AG04450 (cell line): ENCODE measurements at places on chromosomes 13 and 19.

GRCh38 chr13:78686461-78686860 is 27.5 kb upstream of the OBI1 start:
- DNase-seq, result no peak

DNA sequence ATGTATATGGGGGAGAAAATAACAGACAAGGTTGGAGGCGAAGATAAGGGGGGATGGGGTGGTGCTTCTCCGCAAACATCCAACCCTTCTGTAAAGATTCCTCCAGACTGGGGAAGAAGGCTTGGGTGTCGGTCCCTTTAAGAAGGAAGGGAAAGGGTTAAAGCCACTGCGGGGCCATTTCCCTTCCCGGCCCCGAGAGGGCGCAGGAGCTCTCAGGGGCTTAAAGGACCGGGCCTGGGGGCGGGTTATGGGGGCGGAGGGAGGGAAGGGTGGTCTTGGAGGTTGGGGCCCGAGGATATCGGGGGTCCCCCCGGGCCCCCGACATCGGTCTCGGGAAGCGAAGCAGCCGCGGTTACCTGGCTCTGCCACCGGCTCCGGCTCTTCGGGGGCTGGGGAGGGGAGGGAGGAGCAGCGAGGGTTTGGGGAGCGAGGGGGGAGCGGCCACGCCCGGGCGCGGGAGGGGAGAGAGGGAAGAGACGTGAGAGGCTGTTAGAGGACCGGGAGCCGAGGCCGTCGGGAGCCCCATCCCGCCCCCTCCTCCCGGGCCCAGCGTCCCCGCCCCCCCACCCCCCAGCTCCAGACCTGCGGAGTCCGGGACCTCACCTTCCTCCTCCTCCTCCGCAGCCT is 2.8 kb downstream of the TNNT1 start:
- DNase-seq, result no peak

DNA sequence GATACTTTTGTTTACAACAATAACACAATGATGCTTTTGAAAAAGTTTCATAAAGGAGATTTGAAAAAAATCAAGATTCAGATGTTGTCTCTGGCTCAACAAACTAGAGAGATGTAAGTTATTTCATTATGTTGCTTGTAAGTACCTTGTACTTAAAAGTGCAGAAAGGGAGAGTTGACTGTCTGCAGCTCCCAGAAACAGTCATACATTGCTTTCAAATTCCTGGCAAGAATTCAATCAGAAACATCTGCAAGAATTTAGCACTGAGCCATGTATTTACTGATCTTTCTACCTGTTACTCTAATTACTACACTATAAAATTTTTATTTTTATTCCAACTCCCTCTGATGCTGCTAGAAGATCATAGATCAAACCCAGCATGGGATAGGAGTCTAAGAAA is 1261.3 kb upstream of the SPRY2 start:
- DNase-seq, result no peak

DNA sequence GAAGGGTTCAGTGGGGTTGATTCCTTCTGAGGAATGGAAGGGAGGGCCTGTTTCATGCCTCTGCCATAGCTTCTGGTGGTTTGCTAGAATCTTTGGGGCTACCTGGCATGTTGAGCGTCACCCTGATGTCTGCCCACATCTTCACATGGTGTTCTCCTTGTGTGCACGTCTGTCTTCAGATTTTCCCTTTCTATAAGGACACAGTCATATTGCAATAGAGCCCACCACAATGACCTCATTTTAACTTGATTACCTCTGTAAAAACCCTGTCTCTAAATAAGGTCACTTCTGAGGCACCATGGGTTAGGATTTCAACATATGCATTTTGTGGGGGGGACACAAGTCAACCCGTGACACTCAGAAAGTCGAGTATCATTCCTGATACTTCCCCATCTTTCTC is 257.9 kb downstream of the COG6 start:
- DNase-seq, result no peak

GRCh38 chr13:89486065-89486464 is 1814.9 kb downstream of the SLITRK5 start:
- DNase-seq, result no peak

DNA sequence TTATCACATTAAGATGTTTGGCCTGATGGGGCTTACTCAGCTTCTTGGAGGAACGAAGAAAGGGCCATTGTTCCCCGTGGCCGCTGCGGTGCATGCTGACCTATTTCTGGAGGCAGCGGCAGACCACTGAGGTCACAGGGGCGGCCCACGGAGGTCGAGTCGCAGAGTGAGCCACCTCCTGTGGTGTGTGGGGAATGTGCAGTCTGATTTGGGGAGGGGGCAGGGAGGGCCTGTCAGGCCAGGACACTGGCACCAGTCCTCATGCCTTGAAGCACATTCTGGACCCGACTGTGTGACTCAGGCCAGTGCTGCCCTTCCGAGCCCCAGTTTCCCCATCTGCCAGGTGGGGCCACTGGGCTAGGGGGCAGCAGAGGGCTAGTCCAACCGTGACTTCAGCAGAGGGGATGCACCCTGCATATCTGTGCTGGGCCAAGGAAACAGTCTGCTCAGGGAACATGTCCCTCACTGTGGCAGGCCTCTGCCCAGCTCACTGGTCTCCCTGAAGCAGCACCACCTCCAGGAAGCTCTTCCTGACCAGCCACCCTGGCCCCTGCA is 6.3 kb downstream of the SLC7A10 start:
- DNase-seq, result no peak

DNA sequence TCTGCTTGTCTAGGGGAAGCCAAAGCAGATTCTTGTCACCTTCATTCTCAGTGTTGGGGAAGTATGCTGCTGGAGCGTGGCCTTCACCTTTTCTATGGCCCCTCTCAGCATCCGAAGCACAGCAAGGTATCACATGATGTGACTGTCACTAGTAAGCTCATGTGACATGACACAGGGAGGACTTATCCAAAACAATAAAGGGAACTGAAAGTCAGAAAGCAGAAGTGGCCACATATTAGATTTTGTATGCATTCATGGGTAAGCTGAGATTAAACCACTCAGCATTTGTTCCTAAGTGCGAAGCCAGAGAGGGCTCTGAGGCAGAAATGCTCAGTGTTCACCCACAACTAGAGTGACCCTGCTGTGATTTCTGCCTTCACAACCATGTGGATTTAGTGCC is 72.8 kb upstream of the PCDH8 start:
- no peak for DNase-seq

DNA sequence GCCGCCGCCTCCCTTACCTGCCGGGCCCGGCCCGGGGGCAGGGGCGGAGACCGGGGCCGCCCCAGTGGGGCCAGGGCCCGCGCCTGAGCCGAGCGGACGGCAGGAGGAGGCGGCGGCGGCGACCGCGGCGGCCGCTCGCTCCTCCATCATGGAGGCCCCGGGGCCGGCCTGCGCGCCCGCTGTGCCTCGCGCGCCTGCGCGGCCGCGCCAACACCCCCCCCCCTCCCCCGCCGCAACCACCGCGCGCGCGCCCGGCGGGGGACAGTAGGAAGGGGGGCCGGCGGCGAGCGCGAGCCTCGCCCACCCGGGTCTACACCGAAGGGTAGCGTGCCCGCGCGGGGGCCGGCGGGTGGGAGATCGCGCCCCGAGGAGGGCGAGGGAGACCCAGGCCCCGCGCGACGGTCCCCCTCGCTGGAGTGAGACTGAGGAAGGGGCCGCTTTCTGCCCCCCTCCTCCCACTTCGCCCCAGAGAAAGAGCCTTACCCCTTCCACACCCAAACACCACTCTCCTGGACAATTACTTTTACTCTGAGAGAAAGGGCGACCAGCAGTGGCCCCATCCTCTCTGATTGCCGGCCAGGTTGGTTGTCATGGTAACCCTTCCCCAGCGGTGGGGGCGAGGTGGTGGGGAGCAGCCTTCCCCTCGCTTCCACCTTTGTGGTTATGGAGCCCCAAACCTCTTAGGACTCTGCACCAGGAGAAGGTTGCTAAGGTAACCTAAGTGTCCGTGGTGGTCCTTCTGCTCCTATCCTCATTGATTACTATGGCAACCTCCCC is at the start of gene STRN4:
Gene STRN4, minus strand, starts transcription at position 170 of the 777 bp plus-strand sequence. Its CDS starts 20 bp downstream, at position 150.
- DNase-seq, result no peak

- DNase-seq, result no peak
These were observed 28.1 kb downstream of the COL4A1 start for GRCh38 chr13:110278859-110279258.

- no peak for DNase-seq
These were observed 6.7 kb downstream of the EXOC3L2 start for GRCh38 chr19:45238556-45238955.

DNA sequence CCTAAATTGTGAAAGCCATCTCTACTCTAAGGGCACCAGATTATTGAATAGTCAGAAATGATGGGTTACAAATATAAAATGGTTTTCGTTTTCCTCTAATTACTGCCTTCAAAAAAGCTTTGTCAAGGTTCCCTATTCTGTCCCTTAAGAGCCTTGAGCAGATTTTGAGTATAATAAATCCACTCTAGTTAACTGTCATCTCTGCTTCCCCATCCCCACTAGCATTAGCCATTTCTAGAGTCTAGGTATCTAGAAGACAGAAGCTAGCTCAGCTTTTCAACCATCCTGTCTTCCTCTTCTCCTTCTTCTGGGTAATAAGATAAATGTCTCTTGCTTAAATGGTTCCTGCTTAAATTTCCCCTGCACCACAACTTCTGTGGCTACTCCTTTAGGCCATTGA is 290.4 kb downstream of the DACH1 start:
- DNase-seq, result no peak

GRCh38 chr19:2478756-2479555 is 3.0 kb downstream of the GADD45B start:
- DNase-seq, result no peak

- DNase-seq, result no peak
These were observed at the start of gene KCNN4 for GRCh38 chr19:43780706-43781525. Gene KCNN4, minus strand, starts transcription at chr19:43780973. Its CDS starts 112 bp downstream, at chr19:43780861.

DNA sequence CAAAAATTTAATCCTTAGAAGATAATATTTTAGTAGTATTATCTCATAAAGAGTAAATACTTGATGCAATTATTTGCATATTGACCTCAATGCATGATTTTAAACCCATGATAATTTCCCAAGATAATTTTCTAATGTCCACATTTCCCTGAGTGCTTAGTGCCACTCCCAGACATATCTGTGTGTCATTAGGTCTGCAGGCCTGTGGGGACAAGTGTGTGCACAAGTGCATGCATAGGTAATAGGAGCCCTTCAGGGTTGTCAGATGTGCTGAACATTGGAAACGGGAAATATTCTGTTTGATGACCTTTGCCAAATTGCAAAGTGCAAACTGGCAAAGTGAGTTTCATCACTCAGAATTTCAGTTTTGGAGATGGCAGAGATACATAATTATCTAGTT is 369.9 kb downstream of the KLF5 start:
- no peak for DNase-seq
